ENCODE measurements at places on chromosomes 3 and 15.

DNA sequence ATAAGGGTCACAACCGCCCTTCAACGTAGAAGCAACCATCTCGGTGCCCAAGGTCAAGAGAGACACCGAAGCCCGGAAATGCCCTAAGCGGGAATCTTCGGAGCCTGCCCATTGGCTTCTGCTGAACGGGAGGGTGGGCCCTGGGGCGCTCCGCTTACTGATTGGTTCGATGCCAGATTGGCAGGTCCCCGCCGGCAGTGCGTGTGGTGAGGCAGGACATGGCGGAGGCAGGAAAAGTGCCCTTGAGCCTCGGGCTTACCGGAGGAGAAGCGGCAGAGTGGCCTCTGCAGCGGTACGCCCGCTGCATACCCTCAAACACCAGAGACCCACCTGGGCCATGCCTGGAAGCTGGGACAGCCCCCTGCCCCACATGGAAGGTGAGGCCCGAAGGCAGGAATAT lies at the start of gene REC114:
REC114 (plus strand) TSS at position 197 of the 400 bp plus-strand sequence; CDS start at position 219, 22 bp downstream.
- DNase-seq: no peak

DNA sequence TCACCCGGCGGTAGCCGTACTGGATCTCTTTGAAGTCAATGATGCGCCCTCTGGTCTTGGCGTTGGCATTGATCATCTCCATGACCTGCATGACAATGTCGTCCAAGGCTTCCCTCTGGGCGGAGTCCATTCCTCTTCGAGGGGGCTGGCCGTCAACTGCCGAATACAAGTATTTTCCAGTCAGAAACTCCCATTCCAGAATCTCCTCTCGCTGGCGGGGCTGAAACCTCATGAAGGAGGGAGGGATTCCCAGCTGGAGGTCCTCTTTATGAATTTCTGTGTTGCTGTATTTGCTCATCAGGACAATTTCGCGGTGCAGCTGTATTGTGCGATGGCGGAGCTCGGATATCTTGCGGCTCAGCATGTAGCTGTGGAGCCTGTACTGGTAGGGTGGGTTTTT lies 73.4 kb downstream of the CHSY1 start:
- DNase-seq: no peak

DNA sequence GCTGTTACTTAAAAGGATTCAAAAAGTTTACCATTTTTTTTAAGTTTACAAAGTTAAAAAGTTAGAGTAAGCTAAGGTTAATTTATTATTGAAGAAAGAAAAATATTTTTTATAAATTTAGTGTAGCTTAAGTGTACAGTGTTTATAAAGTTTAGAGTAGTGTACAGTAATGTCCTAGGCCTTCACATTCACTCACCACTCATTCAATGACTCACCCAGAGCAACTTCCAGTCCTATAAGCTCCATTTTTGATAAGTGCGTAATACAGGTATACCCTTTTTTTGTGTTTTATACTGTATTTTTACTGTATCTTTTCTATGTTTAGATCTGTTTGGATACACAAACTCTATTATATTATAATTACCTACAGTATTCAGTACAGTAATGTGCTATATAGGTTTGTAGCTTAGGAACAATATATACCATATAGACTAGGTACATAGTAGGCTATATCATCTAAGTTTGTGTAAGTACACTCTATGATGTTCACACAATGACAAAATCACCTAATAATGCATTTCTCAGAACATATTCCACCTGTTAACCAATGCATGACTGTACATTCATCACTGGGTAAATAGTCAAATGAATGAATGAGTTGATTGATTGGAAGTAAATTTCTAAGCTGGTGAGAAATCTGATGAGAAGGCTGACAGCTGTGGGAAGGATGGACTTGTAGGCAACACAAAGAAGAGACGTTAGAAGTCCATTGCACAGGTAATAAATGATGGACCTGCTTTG lies 95.2 kb upstream of the CDIN1 start:
- DNase-seq: no peak

DNA sequence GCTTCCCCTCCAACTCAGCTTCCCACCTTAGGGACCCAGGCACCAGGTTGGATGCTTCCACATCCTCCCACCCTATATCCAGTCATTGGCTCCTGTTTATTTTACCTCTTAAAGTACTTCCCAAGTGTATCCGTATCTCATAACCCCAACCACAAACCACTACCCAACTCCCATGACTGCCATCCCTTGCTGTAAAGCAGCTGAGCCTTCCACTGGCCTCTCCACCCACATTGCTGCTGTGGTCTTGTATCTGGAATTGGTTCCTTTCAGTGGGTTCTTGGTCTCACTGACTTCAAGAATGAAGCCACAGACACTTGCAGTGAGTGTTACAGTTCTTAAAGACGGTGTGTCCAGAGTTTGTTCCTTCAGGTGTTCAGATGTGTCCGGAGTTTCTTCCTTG lies 79.8 kb upstream of the HRH1 start:
- DNase-seq: no peak

- DNase-seq: no peak
Measured at GRCh38 chr3:39284457-39284881, 4.6 kb upstream of the CX3CR1 start.

DNA sequence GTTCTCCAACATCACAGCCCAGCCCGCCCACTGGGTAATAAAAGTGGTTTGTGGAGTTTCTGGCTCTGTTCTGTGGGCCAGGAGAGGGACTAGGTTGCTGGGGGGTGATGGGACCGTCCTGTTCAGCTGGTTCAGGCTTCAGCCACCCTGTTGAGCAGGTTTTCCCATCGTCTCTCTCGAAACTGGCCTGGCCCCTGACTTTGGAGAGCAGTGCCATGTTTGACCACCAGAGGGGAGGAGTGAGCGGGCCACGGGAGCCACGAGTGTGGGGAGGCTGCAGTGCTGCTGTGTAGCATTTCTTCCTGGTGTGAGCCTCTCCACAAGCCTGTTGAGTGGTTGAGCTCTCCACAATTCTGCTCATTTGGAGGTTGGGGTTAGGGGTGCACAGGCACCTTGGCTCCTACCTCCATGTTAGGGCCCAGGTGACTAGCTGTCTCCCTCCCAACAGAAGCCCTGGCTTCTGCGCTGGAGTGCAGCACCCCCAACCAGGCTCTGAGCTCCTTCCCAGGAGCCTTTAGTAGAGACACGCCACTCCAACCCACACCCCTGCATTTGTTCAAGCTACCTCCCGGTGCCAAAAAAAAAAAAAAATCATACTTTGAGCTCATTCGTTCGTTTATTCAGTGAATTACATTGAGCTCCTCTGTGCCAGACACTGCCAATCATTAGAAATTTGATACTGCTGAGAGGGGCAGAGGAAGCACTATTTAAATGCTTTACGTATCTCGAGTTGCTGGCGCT lies 13.9 kb downstream of the SPINT1 start:
- peak; percentile 90 for DNase-seq

DNA sequence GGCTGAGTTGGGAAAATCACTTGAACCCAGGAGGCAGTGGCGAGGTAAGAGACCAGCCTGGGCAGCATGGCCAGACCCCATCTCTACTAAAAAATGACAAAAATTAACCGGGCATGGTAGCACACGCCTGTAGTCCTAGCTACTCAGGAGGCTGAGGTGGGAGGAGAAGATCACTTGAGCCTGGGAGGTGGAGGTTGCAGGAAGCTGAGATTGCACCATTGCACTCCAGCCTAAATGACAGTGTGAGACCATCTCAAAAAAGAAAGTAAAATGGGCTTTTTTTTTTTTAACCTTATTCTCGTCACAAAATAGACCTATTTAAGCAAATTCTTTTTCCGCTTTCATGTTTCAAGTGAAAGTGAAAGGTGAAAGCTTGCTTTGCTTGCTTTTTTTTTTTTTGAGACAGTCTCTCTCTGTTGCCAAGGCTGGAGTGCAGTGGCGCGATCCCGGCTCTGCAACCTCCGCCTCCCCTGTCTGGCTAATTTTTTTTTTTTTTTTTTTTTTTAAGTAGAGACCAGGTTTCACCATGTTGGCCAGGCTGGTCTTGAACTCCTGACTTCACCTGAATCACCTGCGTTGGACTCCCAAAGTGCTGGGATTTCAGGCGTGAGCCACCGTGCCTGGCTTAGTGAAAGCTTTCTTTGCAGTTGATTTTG lies 3.6 kb downstream of the PDIA3 start:
- no peak for DNase-seq

- no peak for DNase-seq
Measured at GRCh38 chr3:129231331-129232119, 17.9 kb upstream of the COPG1 start.

All from prostate gland (tissue), 2 donors.